ENCODE measurements at places on chromosomes 3 and 15. TPM values are rescaled to one million over a fixed set of nuclear protein-coding genes. Genes with fewer than 3 reads are reported as not detected.

The BCL2A1 gene
- 2.4 TPM for total RNA-seq

The RBP2 gene
- not detected for total RNA-seq

The LRRC2 gene
- total RNA-seq: 7.5 TPM

The CAMK1 gene
- 31.2 TPM for total RNA-seq

The RPP25 gene
- total RNA-seq: 7.2 TPM

The KCNMB2 gene
- total RNA-seq: 4.4 TPM

The RTP1 gene
- total RNA-seq: not detected

The CPN2 gene
- 0.72 TPM for total RNA-seq

The ARGFX gene
- not detected for total RNA-seq

The ARPP21 gene
- 0.44 TPM for total RNA-seq

The CAMK2N2 gene
- total RNA-seq: 0.31 TPM

The AHSG gene
- total RNA-seq: not detected

DNA sequence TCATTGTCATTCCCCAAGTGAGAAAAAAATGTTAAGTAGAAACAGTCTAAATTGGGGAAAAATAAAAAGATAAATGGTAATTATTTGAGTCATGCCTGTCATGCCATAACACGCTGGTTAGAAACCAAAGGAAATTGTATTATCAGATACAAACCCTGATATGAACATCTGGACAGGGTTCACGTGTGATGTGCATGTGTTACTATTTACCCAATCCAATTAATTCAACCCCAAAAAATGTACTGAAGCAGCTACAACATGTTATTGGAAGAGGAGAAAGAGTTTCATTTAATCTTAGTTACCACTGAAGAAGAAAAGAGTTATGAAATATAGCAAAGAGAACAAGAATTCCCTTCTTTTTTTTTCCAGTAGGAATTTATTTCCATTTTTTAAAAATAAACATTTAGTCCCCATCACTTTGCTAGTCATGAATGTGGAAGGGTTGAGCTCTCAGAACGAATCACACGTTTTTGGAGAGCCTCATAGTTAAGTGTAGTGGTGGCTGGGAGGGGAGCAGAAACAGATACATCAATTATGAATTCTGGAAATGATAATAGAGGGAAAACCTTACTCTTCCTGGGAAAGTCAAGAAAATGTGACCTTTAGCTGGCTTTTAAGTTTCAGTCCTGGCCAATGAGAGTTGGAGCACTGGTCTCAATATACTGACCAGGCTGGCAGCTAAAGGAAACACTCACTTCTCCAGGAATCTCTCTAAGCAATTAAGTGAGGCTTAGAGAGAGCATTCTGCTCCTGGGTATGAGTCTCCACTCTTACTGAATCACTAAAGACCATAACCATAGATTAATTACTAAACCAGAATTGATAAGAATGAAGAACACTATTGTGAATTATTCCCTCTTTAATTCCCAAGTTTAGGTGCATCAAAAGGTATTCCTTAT is 796.5 kb downstream of the GRM7 start:
- DNase-seq: no peak
- no peaks in the 10 kb centered on the region for H3K27me3 ChIP-seq
- no peak overlapping the region for H3K27ac ChIP-seq

DNA sequence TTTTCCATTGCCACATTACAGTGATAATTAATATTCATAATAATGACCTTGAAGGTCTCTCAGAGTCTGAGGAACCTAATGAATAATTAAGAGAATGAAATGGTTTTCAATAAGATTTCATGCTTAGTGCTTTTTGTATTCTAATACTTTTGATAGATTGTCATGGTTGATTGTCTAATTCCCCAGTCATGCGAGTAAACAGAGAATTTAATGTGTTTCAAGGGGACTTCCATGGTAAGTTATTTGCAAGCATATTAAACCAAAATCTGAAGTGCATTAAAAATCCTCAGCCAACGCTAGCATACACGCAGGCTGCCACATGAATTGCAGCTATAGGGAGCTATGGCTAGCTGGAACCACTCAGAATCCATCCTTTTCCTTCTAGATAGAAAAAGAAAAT is 18.9 kb upstream of the ANO10 start:
- DNase-seq: no peak
- H3K36me3 ChIP-seq: no peaks in the 10 kb centered on the region
- H3K4me3 ChIP-seq: no peak overlapping the region
- no peak overlapping the region for H3K27ac ChIP-seq
- H3K4me1 ChIP-seq: no peaks in the 10 kb centered on the region

DNA sequence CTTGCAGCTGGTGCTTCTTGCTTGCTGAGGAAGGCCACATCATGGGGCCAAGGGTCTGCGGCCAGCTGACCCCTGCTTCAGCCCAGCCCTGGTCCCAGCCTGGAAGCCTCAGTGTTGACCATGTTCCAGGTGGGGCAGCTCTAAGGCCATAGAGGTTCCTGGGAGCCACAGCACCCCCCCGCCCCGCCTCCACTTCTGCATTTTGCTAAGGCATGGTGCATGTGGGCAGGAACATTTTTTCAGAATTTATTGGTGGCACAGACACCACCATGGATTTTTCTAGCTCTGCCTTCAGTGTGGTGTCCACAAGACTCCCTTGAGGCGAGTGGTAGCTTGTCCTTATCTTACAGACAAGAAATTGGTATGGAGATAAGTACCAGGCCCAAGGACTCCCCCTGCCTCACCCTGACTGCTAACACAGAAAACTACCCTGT is 1.9 kb upstream of the CHST14 start:
- peaks cover 12% of the 10 kb centered on the region for H3K36me3 ChIP-seq
- H3K4me3 ChIP-seq: no peak overlapping the region
- H3K4me1 ChIP-seq: no peaks in the 10 kb centered on the region
- DNase-seq: no peak
- H3K27ac ChIP-seq: no peak overlapping the region
- no peaks in the 10 kb centered on the region for H3K27me3 ChIP-seq

GRCh38 chr3:194387926-194388418 is 11.1 kb downstream of the GP5 start:
- no peak overlapping the region for H3K4me3 ChIP-seq
- no peaks in the 10 kb centered on the region for H3K36me3 ChIP-seq
- no peak overlapping the region for H3K27ac ChIP-seq
- no peak for DNase-seq
- H3K4me1 ChIP-seq: no peaks in the 10 kb centered on the region
- no peaks in the 10 kb centered on the region for H3K27me3 ChIP-seq

- H3K4me1 ChIP-seq: peaks cover 4% of the 10 kb centered on the region
- no peak for DNase-seq
- no peaks in the 10 kb centered on the region for H3K27me3 ChIP-seq
- no peak overlapping the region for H3K27ac ChIP-seq
- H3K4me3 ChIP-seq: no peak overlapping the region
Measured at GRCh38 chr3:175495331-175495730, 636.2 kb downstream of the NAALADL2 start.

DNA sequence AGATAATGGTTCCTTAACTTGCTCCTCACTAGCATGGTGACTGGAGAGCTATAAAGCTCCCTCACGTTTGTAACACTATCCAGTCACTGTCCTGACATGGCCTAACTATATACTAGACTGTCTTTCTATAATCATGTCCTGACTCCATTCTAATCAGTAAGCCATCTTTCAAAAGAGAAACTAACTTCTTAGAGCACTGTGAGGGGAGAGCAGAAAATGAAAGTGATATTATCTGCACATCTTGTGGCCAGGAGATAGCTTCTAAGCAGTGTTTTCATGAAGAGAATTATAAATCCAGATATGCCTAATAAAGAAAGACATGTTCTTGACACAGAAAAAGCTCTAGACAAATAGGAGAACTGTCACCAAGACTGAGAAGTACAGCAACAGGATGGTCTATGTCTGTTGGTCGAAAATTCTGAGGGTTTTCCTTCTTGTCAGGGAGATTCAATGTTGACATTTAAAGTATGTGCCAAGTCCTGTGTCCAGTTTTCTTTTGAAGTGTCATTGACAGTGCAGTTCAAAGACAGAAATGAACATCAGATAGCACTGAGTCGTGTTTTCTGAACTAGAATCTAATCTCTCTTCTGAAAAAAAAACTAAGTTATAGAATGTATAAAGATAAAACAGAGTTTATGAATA is 230.6 kb upstream of the PEX5L start:
- H3K27me3 ChIP-seq: no peaks in the 10 kb centered on the region
- no peaks in the 10 kb centered on the region for H3K36me3 ChIP-seq
- no peak for DNase-seq

GRCh38 chr15:67331676-67332075 is 77.1 kb downstream of the IQCH start:
- H3K27me3 ChIP-seq: no peaks in the 10 kb centered on the region
- no peak overlapping the region for H3K27ac ChIP-seq
- no peaks in the 10 kb centered on the region for H3K36me3 ChIP-seq
- no peak for DNase-seq
- H3K4me1 ChIP-seq: no peaks in the 10 kb centered on the region
- no peak overlapping the region for H3K4me3 ChIP-seq

GRCh38 chr3:159605776-159606175 is 382.9 kb upstream of the IL12A start:
- no peak for DNase-seq
- no peaks in the 10 kb centered on the region for H3K27me3 ChIP-seq
- no peaks in the 10 kb centered on the region for H3K4me1 ChIP-seq
- no peak overlapping the region for H3K27ac ChIP-seq

DNA sequence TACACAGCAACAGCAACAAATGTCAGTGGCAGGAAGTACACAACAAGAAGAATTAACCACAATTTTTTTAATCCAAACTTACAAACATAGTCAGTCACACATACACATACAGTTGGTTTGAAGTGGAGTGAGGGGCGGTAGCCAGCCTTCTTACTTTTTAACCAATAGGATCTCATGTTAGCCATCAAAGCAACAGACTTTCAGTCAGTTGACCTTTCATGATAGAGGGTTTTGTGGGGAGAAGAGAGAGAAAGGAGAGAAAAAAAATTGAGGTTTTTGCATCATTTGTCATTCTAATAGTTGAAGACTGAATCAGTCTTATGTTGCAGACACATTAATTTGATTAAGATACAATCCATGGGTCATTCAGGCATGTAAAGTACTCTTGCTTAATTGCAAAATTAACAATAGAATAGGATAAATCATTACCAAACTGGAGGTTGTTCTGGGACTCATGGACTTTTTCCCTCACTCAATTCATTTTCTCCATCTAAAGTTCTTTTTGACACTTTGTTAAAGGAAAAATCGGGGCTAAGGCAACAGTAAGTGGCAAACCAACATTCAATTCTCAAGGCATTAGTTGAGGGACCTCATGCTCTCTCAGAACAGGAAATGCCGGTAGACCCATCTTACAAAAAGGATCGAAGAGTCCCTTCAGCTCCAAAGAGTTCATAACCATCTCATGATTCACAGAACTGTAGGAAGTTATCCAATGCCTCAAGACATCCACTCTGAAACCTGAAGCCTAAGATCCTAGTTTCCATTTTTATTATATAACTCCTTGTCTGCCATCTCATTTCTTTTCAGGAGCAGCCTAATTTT is 159.5 kb upstream of the LPP start:
- H3K27ac ChIP-seq: no peak overlapping the region
- no peaks in the 10 kb centered on the region for H3K36me3 ChIP-seq
- no peaks in the 10 kb centered on the region for H3K27me3 ChIP-seq
- H3K4me3 ChIP-seq: no peak overlapping the region
- H3K4me1 ChIP-seq: no peaks in the 10 kb centered on the region

- H3K27me3 ChIP-seq: no peaks in the 10 kb centered on the region
- H3K4me1 ChIP-seq: peaks cover 2% of the 10 kb centered on the region
- DNase-seq: no peak
- H3K36me3 ChIP-seq: no peaks in the 10 kb centered on the region
Measured at GRCh38 chr3:51999846-52000245, 4.2 kb upstream of the RPL29 start.

GRCh38 chr3:45601156-45601555 is 6.6 kb downstream of the LIMD1 start:
- no peak overlapping the region for H3K27ac ChIP-seq
- no peaks in the 10 kb centered on the region for H3K36me3 ChIP-seq
- H3K4me1 ChIP-seq: peaks cover 21% of the 10 kb centered on the region
- H3K4me3 ChIP-seq: no peak overlapping the region

DNA sequence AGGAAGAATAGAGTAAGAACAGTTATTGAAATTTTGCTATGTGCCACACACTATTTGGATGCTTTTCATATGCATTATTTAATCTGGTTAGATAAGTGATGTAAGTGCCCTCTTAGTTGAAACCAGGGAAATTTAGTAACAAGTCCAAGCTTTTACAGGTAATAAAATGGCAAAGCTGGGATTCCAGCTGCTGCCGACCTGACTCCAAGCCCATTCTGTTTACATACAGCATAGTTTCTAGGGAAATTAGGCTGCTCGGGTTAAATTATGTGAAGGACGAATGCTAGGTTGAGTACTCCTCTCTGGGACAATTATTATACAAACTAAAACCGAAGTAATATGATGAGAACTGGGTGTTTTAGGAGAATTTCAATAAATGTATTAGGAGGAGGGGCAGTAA is 38.7 kb upstream of the FAH start:
- H3K36me3 ChIP-seq: no peaks in the 10 kb centered on the region
- no peak overlapping the region for H3K27ac ChIP-seq
- DNase-seq: no peak

- H3K36me3 ChIP-seq: no peaks in the 10 kb centered on the region
- H3K27ac ChIP-seq: no peak overlapping the region
- no peaks in the 10 kb centered on the region for H3K4me1 ChIP-seq
- no peak overlapping the region for H3K4me3 ChIP-seq
- H3K27me3 ChIP-seq: no peaks in the 10 kb centered on the region
Measured at GRCh38 chr3:110564674-110565073, 506.9 kb upstream of the NECTIN3 start.

DNA sequence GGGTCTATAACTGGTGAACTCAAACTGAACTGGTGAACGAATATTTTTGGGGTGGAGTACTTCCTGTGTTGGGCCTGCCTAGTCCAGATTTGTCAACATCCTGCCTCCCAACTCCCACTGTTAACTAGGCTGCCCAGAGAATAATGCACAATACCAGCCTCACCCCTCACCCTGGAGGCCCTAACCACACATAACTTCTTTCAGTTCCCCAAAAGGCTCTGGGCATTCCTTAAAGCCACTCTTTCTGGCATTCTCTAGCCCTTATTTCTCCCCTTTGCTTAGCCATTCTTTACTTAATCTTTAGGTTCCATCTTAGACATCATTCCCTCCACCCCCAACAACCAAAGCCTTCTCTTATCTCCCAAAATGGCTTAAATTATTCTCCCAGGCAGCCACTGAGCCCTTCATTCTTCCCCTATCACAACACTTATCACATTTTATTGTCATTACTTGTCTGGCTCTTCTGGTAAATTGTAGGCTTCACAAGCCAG is 9.1 kb upstream of the SEC11A start:
- no peaks in the 10 kb centered on the region for H3K36me3 ChIP-seq
- no peak overlapping the region for H3K27ac ChIP-seq
- H3K4me3 ChIP-seq: no peak overlapping the region
- no peak for DNase-seq

DNA sequence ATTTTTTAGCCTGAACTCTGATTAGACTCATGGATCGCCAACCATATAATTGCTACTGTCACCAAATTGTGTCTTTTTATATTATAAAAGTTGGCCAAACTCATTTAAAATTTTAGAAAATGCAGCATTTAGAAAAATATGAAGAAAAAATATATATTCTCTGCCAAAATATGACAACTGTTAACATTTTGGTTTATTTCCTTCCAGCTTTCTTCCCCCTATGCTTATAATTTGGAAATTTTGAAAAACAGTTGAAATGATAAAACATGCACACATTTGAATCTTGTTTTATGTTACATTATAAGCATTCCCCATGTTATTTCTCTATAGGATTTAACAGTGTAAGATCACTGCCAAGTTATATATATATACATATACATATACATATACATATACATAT is 1112.8 kb downstream of the TUSC7 start:
- H3K27me3 ChIP-seq: no peaks in the 10 kb centered on the region
- H3K4me3 ChIP-seq: no peak overlapping the region
- no peak overlapping the region for H3K27ac ChIP-seq
- H3K4me1 ChIP-seq: no peaks in the 10 kb centered on the region

Measured in kidney (tissue), 22 donors.